ENCODE measurements at places on chromosomes 6 and 20. TPM values are rescaled to one million over a fixed set of nuclear protein-coding genes. Genes with fewer than 3 reads are reported as not detected.

The PHF3 gene
- total RNA-seq: 54.4 TPM

The MROH8 gene
- 1.8 TPM for total RNA-seq

The ENPP3 gene
- total RNA-seq: 1.6 TPM

The PKIB gene
- total RNA-seq: 5.5 TPM

The PTCHD4 gene
- not detected for total RNA-seq

The NKX2-4 gene
- total RNA-seq: not detected

The REM1 gene
- 2.3 TPM for total RNA-seq

The EEF1A2 gene
- 56.3 TPM for total RNA-seq

The AIF1 gene
- total RNA-seq: 26.8 TPM

The SLC26A8 gene
- total RNA-seq: not detected

The TNFRSF6B gene
- 3.2 TPM for total RNA-seq

The OVOL2 gene
- total RNA-seq: 11.1 TPM

The LPA gene
- total RNA-seq: 1.3 TPM

The ZBP1 gene
- total RNA-seq: 1.3 TPM

Measured in mucosa of gallbladder (tissue), 1 donor.